ENCODE measurements at places on chromosomes 1 and 21.
A peak's percentile ranks its signal among the peaks of the same experiment; 100 is the strongest.

DNA sequence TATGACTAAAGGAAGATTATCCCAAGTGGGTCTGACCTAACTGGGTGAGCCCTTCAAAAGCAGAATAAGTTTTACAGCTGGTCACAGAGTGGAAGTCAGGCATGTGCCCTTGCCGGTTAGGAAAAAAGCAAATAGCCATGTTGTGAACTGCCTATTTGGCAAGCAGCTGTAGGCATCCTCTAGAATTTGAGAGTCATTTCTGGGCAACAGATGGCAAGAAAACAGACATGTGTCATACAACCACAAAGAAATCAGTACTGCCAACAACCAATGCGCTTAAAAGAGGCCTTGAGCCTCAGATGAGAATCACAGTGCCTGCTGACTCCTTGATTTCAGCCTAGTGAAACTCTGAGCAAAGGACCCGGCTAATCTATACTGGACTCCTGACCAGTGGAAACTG lies 26.8 kb downstream of the LRRC53 start:
- no peak for DNase-seq

DNA sequence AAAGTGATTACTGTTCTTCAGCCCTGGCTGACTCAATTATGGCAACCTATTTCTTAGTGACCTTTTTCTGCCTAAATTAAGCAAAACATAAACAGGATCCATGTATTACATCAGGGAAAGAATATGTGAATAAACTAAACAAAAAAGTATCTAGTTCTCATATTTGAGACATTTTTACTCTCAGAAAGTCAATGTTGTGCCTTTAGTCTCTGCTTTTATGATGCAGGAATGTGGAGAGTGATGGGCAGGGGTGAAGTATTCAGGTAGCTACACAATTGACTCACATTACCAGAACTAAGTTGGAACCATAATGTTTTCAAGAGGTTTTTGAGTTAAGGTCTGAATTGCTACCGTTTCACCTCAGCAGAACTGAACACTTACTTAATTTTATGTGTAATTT lies 462.7 kb upstream of the CXADR start:
- DNase-seq: no peak

- DNase-seq: no peak
These were observed 69.0 kb upstream of the KRTAP19-8 start for GRCh38 chr21:31107176-31107785.

DNA sequence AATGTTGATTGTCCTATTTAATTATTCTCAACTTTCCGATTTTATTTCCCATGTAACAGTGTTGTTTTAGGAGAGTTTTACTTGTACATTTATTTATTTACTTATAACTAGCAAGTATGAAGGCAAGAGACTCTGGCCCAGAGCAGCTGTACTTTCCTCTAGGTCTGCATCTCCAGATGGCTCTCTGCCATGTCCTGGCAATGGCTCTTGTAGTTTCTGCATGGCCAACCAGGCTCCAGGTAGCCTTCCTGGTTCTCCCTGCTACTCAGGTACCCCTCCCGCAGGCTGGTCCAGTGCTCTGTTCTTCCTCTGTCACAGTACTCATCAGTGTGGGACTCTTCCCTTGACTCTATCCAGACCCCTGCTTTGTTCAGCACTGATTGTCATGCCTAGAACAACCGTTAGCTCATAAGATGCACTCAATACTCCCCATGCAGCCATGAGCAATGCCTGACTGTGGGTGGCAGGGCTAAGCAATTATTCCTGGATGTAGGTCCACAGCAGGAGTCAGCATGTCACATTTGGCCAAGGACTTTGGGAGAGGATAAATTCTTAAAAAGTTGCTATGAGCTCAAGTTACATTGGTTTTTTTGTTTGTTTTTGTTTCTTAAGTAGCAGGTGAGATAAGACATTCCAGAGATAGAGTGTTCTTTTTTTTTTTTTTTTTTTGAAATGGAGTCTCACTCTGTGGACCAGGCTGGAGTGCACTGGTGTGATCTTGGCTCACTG lies 10.9 kb upstream of the IL20 start:
- no peak for DNase-seq

DNA sequence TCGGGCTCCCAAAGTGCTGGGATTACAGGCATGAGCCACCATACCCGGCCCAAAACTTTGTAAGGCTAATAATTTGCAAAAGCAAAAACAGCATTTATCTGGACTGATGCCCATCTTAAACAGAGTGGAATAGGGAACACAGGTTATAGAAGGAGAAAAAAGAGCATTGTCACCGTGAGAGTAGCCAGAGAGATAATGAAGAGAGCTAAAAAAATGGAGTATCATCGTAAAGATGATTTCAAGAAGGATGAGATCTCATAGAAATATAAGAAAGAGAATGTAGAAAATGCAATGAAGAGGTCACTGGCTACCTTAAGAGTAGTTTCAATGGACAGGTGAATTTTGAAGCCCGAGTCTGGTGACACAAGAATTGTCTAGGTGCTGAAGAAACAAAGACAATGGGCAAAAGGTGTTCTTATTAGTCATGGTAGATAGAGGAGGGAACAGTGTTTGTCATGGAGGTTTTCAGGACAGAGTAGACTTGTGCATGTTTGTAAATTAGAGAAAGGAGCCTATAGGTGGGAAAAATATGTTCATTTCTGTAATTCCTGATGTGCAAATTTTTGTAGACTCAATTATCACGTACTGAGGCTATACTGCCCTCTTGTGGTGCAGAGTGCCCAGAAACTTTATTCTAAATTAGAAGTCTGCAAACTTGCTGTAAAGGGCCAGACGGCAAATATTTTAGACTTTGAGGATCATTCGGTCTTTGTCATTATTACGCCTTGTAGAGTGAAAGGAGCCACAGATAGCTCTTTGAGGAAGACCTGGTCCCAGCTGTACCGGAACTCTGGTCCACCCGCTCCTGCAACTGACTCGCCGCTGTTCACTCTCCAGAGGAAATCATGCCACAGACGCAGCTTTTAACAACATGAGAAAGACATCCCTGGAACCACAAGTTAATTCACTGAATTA lies 8.1 kb upstream of the TMEM183A start:
- DNase-seq: peak; percentile 76

DNA sequence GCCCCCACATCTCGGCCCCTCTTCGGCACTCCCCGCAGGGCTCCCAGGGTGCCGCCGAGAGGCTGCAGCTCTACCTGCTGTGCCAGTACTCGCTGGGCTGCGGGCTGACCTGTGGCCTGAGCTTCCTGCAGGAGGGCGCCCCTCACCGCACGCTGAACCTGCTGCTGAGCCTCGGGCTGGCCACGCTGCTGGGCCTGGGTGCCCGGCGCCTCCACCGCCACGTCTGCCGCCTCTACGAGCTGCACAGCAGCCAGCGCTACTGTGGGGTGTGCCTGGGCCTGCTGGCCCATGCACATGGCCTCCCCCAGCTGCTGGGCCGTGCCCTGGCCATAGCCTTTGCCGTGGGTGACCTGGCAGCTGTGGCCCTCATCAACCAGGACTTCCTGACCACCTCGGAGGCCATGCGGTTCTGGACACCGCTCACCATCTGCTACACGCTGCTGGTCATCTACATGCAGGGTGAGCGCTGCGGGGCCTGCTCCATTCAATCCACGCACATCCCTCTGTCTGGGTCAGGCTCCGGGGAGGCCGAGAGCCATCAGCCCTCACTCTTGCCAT lies 1.9 kb downstream of the TMEM82 start:
- DNase-seq: no peak

GRCh38 chr21:33377221-33377920 lies 25.8 kb upstream of the IFNGR2 start:
- DNase-seq: no peak

DNA sequence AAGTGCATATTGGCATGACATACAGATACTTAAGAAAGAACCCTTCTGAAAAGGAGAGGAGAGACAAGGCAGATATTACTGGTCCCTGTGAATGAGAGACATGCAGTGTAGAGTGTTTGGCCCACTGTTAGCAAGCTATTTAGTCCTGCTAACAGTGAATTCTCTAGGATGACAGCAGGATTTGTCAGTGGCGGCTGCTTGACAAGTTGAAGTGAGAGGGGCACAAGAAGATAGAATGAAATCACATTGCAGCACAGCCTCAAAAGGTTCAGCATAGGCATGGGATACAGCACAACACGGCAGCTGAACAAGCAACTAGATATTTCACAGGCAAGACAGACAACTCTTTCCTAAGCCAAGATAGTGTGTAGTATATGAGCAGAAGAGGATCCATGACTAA lies 407.9 kb downstream of the PLA2G4A start:
- no peak for DNase-seq

GRCh38 chr1:115400891-115401290 lies 62.8 kb upstream of the NGF start:
- no peak for DNase-seq

DNA sequence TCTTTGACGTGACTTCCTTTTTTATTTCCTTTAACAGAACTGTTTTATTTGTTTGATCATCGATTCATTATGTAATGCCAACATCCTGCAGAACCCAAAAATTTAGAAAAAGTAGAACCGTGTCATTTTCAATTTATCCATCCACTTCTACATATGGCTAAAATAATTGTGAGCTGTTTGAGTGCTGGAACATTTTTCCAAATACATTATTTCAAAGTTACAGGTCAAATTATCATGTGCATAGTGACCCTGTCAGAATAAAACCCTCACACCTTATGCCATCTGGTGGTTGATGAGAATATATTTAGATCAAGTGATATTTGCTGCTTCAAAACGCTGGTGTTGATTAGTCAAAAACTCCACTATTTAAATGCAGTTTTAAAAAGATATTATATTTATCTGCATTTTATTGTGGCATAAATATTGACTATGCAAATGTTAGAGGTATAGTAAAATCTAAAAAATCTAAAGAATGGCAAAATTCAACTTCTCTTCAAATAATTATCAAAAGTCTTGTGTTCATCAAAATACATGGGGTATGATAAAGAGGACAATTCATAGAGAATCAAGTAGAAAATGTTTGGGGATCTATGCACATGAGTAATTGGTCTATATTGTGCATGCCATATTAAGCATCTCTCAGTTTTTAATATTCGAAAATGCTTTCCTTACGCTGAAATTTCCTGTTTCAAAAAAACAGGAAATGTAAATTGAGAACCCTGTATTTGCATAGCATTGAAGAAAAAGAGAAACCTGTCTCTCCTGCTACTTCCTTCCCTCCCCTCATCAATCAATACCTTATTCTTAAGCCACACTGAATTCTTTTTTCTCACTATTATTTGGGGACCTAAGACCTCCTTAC lies 39.7 kb downstream of the UBE2U start:
- no peak for DNase-seq

DNA sequence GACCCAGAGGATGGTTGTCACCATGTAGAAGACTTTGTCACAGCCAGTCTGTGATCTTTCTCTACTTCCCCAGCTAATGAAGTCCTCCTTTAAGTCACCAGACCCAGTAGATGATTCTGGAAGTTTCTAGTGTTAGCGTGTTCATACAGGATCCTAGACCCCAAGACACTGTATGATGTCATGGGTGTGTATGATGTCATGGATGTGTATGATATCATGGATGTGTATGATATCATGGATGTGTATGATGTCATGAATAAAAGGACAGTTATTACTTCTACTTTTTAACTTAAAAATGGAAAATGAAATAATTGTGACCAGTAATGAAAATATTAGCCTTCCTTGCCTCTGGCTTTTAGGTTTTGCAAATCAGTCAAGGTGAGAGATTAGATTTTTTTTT lies 260.0 kb downstream of the FMN2 start:
- no peak for DNase-seq

GRCh38 chr1:84571150-84571535 lies 3.1 kb downstream of the CTBS start:
- DNase-seq: no peak

DNA sequence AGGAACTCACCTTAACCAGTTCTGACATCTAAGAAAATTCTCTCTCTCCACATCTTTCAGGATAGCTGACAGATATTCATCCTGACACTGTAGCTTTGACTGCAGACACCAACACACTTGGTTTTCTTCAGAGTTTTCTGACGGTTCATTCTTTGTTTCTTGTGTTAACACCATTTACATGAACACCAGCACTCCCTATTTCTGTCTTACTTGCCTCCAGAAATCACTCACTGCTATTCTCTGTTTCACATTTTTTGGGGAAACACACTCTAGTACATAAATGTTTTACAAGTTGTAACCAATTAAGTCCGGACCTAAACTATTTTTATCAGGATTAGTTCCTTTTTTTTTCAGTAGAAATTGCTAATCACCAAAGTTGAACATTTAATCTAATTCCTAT lies 15.4 kb downstream of the FLVCR1 start:
- no peak for DNase-seq

DNA sequence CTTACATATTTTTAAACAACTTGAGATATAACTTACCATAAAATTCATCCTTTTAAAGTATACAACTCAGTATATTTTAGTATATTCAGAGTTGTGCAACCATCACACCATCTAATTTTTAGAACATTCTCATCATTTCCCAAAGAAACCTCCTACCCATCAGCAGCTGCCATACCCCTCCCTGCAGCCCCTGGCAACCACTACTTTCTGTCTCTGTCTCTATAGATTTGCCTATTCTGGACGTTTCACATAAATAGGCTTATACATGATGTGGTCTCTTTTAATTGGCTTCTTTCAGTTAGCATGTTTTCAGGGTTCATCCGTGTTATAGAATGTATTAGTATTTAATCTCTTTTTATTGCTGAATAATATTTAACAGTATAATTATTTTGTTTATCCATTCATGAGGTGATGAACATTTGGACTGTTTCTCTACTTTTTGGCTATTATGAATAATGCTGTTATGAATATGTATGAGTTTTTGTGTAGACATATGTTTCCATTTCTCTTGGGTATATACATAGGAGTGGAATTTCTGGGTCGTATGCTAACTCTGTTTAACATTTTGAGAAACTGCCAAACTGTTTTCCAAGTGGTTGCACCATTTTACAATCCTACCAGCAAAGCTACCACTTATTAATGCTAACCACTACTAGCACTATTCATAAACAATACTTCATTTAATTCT lies 29.5 kb downstream of the WDR26 start:
- no peak for DNase-seq

GRCh38 chr1:117067533-117068370 lies 7.6 kb downstream of the TTF2 start:
- DNase-seq: peak; percentile 42

GRCh38 chr1:37533317-37534093 lies 18.9 kb upstream of the MEAF6 start:
- no peak for DNase-seq

DNA sequence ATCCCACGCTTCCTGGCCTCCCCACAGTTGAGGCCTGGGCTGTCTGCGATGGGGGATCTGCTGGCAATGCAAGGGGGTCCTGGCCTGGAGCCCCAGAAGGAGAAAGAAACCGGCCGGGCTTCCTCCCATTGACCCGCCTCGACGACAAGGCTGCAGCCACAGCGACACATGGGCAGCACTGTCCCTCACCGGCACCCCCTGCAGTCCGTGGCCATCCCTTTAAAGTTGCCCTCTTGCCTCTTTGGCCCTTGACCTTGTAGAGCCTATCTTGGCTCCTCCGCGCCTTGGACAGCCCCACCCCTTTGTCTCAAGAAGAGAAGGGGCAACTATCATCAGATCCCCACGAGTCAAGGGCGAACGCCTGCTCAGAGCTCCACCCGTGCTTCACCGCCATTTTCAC lies 106.0 kb downstream of the CASZ1 start:
- no peak for DNase-seq

GRCh38 chr1:47635111-47635510 lies 197.3 kb downstream of the FOXD2 start:
- no peak for DNase-seq
